ENCODE measurements at places on chromosomes 3 and 15. TPM values are rescaled to one million over a fixed set of nuclear protein-coding genes. Genes with fewer than 3 reads are reported as not detected.

PTX3 gene
- total RNA-seq = 3.0 TPM

DNA sequence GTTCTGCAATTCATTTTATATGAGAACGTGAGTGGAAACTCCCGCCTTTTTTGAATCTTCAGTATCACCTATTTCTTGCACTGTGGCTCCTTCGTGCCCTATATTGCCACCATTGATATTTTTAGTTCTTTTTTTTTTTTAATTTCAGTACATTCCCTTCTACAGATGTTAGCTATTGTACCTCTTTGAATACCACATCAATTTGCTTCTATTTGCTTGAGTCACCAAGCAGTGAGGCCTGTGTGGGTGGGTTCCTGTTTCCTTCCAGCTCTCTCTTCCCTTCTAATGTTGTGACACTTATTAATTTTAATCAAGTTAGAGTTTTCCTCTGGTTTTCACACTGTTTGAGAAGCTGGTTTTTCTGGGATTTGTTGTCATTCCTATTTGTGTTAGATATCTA, 8.7 kb downstream of the HACD2 start:
- DNase-seq = peak; percentile 46
- H3K27me3 ChIP-seq = no peaks in the 10 kb centered on the region
- H3K27ac ChIP-seq = no peak overlapping the region
- peaks cover 8% of the 10 kb centered on the region for H3K4me1 ChIP-seq
- no peak overlapping the region for H3K4me3 ChIP-seq

DNA sequence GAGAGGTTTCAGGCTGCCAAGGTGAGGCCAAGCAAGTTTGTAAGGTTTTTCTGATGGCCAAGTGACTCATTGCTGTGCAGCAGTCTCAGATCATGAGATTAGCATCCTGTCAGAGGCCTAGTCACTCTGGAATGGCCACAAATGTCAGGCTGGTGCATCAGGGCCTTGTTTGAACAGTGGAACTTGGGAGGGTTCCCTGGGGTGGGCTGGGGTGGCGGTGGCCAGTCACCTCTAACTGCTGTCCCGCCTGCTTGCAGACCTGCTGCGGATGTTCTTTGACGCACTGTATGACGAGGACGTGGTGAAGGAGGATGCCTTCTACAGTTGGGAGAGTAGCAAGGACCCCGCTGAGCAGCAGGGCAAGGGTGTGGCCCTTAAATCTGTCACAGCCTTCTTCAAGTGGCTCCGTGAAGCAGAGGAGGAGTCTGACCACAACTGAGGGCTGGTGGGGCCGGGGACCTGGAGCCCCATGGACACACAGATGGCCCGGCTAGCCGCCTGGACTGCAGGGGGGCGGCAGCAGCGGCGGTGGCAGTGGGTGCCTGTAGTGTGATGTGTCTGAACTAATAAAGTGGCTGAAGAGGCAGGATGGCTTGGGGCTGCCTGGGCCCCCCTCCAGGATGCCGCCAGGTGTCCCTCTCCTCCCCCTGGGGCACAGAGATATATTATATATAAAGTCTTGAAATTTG, 2.8 kb upstream of the FAM131A start:
- H3K4me1 ChIP-seq = peaks cover 79% of the 10 kb centered on the region
- H3K36me3 ChIP-seq = peaks cover 40% of the 10 kb centered on the region
- no peaks in the 10 kb centered on the region for H3K27me3 ChIP-seq
- peak; percentile 76 for DNase-seq
- H3K27ac ChIP-seq = peak overlapping the region; percentile 96

- no peaks in the 10 kb centered on the region for H3K4me1 ChIP-seq
- DNase-seq = peak; percentile 44
- no peaks in the 10 kb centered on the region for H3K36me3 ChIP-seq
- no peak overlapping the region for H3K4me3 ChIP-seq
- H3K27ac ChIP-seq = no peak overlapping the region
- H3K27me3 ChIP-seq = no peaks in the 10 kb centered on the region
Observed at GRCh38 chr3:17891139-17891856, 148.9 kb upstream of the TBC1D5 start.

DNA sequence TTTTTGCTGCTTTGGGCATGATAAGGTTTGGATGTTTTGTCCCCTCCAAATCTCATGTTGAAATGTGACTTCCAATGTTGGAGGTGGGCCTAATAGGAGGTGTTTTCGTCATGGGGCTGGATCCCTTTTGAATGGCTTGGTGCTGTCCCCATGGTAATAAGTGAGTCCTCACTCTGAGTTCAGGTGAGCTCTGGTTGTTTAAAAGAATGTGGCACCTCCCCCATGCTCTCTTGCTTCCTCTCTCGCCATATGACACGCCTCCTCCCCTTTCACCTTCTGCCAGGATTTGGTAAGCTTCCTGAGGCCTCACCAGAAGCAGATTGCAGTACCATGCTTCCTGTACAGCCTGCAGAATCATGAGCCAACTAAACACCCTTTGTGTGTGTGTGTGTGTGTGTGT, 255.5 kb downstream of the EPHB1 start:
- H3K4me3 ChIP-seq = no peak overlapping the region
- H3K27ac ChIP-seq = no peak overlapping the region
- no peaks in the 10 kb centered on the region for H3K36me3 ChIP-seq
- no peaks in the 10 kb centered on the region for H3K27me3 ChIP-seq
- no peaks in the 10 kb centered on the region for H3K4me1 ChIP-seq

- peaks cover 19% of the 10 kb centered on the region for H3K4me1 ChIP-seq
- no peaks in the 10 kb centered on the region for H3K36me3 ChIP-seq
- no peaks in the 10 kb centered on the region for H3K27me3 ChIP-seq
Observed at GRCh38 chr15:69305204-69305931, 6.7 kb downstream of the PAQR5 start.

CAPN3 gene
- total RNA-seq = 0.38 TPM

GRCh38 chr15:58726867-58727266, 22.6 kb downstream of the ADAM10 start:
- H3K36me3 ChIP-seq = no peaks in the 10 kb centered on the region
- no peak for DNase-seq
- no peak overlapping the region for H3K27ac ChIP-seq
- peaks cover 12% of the 10 kb centered on the region for H3K4me1 ChIP-seq
- H3K4me3 ChIP-seq = no peak overlapping the region
- no peaks in the 10 kb centered on the region for H3K27me3 ChIP-seq

DNA sequence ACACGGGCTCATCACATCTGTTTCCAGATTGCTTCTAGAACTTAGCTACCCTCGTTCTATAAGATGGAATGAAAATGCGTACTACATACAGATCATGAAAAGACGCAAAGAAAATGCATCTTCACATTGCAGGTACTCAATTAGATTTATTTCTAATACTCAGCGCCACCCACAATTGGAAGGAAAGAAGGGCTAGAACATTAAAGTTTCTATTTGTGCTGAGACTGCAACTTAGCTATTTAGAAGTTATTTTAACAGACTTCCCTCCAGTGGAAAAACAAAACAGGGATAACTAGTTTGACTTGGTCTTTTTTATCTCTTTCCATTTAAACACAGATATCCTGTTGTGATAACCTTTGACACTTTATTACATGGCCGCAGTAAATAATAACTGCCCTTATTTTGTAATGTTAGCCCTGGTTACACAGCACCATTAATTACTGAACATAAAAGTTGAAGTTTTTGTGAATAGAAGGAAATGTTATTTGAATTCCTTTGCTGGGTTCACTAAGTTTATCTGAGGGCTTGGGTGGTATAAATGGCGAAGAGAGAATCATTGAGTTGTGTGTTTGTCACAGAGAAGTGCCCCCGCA, 86.9 kb upstream of the SLC25A26 start:
- no peak overlapping the region for H3K27ac ChIP-seq
- DNase-seq = no peak
- H3K36me3 ChIP-seq = no peaks in the 10 kb centered on the region
- H3K27me3 ChIP-seq = no peaks in the 10 kb centered on the region

SEC22C gene
- total RNA-seq = 36.7 TPM

XCR1 gene
- total RNA-seq = not detected

DNA sequence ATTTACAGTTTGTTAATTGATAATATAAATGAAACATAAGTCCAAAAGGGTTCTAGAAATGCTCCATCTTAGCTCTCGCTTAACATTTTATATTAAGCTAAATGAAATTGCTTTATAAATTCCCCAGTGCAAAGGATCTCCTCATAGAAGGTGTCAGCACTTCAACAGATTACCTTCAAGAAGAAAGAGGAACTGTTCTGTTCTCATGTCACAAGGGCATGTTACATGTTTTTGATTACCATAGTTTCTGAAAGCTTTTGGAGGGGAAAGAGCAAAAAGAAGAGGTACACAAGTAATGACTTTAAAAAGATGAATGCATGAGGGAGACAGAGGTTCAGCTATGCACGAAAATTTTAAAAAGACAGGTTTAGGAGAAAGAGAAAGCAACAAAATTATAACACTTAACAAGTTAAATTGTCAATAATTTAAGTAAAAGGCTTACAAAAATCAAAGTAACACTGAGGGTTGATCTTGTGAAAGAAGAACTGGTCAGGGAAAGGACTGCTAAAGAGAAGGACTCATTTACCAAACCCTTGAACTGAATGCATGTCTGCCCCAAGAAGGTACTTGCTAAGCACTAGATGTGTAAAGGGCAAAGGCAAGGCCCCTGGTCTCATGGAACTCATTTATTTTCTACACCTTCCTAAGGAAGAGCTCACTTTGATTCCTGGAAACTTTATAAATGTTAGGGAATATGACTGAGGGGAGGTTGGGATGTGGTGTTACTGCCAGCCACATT, 45.1 kb downstream of the CCDC191 start:
- H3K4me1 ChIP-seq = no peaks in the 10 kb centered on the region
- no peak overlapping the region for H3K27ac ChIP-seq
- no peak overlapping the region for H3K4me3 ChIP-seq
- DNase-seq = no peak

- peaks cover 10% of the 10 kb centered on the region for H3K4me1 ChIP-seq
- no peaks in the 10 kb centered on the region for H3K27me3 ChIP-seq
- no peaks in the 10 kb centered on the region for H3K36me3 ChIP-seq
- peak; percentile 26 for DNase-seq
Observed at GRCh38 chr3:53134631-53135232, 4.5 kb upstream of the RFT1 start.

DNA sequence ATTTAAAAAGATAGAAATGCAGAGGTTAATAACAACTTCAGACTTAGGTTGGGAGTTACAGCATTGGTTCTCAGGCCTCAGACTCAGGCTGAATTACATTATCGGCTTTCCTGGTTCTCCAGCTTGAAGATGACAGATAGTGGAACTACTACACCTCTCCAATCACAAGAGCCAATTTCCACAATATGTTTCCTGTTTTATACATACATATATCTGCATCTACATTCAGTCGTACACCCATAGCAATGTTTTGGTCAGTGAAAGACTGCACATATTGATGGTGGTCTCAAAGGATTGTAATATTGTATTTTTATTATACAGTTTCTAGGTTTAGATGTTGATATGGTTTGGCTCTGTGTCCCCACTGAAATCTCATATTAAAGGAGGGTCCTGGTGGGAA, 35.4 kb downstream of the AADACL2 start:
- H3K36me3 ChIP-seq = no peaks in the 10 kb centered on the region
- no peak for DNase-seq
- no peaks in the 10 kb centered on the region for H3K27me3 ChIP-seq
- no peak overlapping the region for H3K27ac ChIP-seq
- peaks cover 18% of the 10 kb centered on the region for H3K4me1 ChIP-seq

- H3K4me3 ChIP-seq = no peak overlapping the region
- no peaks in the 10 kb centered on the region for H3K36me3 ChIP-seq
- no peaks in the 10 kb centered on the region for H3K4me1 ChIP-seq
- H3K27ac ChIP-seq = no peak overlapping the region
- H3K27me3 ChIP-seq = no peaks in the 10 kb centered on the region
Observed at GRCh38 chr3:127096256-127097071, 96.5 kb upstream of the PRR23E start.

GRCh38 chr3:43960448-43960840, 269.7 kb downstream of the ABHD5 start:
- H3K27me3 ChIP-seq = peaks cover 20% of the 10 kb centered on the region
- no peaks in the 10 kb centered on the region for H3K4me1 ChIP-seq
- H3K36me3 ChIP-seq = no peaks in the 10 kb centered on the region
- no peak for DNase-seq
- H3K4me3 ChIP-seq = no peak overlapping the region

DNA sequence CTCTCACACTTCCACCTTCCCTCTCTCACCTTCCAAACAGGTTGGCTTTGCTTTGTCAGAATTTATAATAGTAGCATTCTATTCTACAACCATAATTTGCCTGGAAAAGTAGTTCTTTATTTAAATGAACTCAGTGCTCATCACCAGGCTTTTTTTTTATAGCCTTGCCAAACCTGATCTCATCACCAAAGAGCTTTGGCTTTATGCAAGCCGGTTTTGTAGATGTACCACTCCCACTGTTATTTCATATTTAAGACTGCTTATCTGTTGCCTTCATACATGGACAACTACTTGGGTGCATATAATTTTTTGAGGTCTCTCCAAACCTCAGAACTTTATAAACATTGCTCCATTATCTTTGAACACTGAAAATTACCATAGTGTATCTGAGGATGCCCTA, 246.1 kb upstream of the PPP2R3A start:
- DNase-seq = no peak
- H3K4me1 ChIP-seq = no peaks in the 10 kb centered on the region
- H3K4me3 ChIP-seq = no peak overlapping the region
- no peaks in the 10 kb centered on the region for H3K27me3 ChIP-seq

TGM4 gene
- 0.18 TPM for total RNA-seq

- H3K27ac ChIP-seq = no peak overlapping the region
- no peaks in the 10 kb centered on the region for H3K27me3 ChIP-seq
- DNase-seq = no peak
- H3K4me1 ChIP-seq = no peaks in the 10 kb centered on the region
Observed at GRCh38 chr15:76439542-76439941, 103.0 kb downstream of the ISL2 start.

RHOV gene
- total RNA-seq = 0.43 TPM

All from astrocyte (in vitro differentiated cells and primary cell).